IMR-90 (cell line): ENCODE measurements at places on chromosomes 4 and X. TPM values are rescaled to one million over a fixed set of nuclear protein-coding genes. Genes with fewer than 3 reads are reported as not detected.

GRCh38 chrX:139875841-139876240 is 57.0 kb downstream of the ATP11C start:
- DNase-seq, result no peak

DNA sequence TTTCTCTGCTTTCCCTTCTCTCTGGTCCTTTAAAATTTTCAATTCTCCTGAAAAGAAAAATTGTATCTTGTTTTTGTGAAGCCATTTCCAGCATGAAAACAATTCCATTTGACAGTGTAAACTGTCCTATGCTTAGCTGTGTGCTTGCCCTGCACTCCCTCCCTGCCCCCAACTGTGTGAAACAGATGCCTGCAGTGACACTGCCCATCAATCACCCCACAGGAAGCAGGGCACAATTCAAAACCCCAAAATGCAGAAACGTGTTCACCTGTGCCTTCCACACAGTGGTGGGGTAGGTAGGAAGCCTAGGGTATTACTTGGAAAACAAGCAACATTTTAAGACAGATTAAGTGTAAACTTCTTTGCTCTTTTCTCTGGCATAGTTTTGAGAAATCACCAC is 6.2 kb upstream of the FHDC1 start:
- no peak for DNase-seq

The TMEM164 gene
- 6.4 and 7.1 TPM in 2 replicates for polyA plus RNA-seq

DNA sequence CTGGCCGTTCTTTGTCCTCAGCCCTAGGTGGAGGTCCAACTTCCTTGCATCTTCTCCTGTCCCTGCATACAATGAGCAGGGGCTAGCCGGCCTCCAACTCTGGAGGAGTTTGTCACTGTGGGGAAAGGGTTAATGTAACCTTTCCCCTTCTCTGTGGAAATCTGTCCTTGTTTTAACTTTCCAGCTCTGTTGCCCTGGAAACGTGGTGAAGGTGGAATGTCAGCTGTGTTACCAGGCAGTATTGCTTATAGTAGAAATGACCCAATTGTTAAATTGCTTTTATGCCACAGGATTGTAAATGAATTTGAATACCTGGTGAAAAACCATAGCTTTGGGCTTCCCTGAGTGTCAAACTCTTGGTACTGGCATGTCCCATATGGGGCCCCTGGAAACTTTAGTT is 131.6 kb upstream of the SCML1 start:
- peak; percentile 42 for DNase-seq

- no peak for DNase-seq
Observed at GRCh38 chr4:40143926-40144508, 52.8 kb upstream of the RHOH start.

The OTUD6A gene
- polyA plus RNA-seq, result not detected in 2 replicates

- no peak for DNase-seq
Observed at GRCh38 chrX:8090906-8091305, 80.2 kb downstream of the VCX2 start.

GRCh38 chrX:8565729-8566128 is 101.1 kb downstream of the VCX3B start:
- no peak for DNase-seq

The CCKAR gene
- polyA plus RNA-seq, result not detected in 2 replicates

- no peak for DNase-seq
Observed at GRCh38 chrX:64580035-64580434, 184.8 kb upstream of the MTMR8 start.

- DNase-seq, result peak; percentile 97
Observed at GRCh38 chrX:16484338-16484737, 165.6 kb upstream of the S100G start.

The MAGEA2 gene
- not detected in 2 replicates for polyA plus RNA-seq

The CT47B1 gene
- polyA plus RNA-seq, result not detected in 2 replicates

The HTR2C gene
- polyA plus RNA-seq, result not detected in 2 replicates

DNA sequence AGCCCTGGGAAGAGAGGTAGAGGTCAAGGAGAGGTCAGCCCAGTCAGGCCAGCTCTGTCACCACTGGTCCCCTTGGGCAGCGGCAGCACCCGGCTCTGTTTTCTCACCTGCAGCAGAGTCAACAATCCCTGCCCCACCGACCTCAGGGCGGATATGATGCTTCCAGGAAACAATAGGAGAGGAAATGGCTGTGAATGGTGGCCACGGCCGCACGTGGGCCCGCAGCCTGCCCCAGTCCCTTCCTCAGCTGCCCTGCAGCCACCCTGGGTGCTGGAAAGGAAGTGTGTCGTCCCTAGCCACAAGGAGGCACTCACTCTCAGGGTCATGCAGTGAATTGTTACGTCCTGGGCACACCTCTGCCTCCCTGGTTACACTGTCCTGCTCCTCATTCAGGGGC is 92.5 kb upstream of the ENPP6 start:
- no peak for DNase-seq

- no peak for DNase-seq
Observed at GRCh38 chr4:33494150-33494549, 2750.2 kb downstream of the ARAP2 start.

GRCh38 chrX:39304746-39305145 is 503.5 kb downstream of the MID1IP1 start:
- DNase-seq, result no peak

GRCh38 chr4:7761720-7762119 is 177.9 kb downstream of the AFAP1 start:
- peak; percentile 34 for DNase-seq

- no peak for DNase-seq
Observed at GRCh38 chr4:121064482-121064881, 7.9 kb downstream of the NDNF start.

The SPANXN4 gene
- not detected in 2 replicates for polyA plus RNA-seq
